Motor neuron (in vitro differentiated cells): ENCODE measurements at places on chromosomes 16 and 17. TPM values are rescaled to one million over a fixed set of nuclear protein-coding genes. Genes with fewer than 3 reads are reported as not detected.

DNA sequence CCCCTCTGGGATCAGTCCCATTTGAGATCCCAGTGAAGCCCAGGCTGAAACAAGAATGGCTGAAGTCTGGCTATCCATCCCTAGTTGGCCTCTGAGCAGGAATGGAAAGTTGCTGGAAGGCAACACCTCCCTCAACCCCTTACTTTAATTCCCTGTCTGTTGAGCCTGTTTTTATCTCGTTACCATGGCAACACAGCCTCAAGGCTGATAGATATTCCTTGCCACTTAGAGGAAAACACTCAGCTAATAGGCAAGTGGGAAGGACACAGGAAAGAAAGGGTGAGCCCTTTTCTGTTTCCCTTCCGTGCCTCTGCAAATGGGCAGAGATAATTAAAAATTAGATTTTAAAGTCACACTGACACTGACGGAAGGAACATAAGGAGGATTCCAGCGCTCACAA, 75.5 kb upstream of the CLEC3A start:
- ATAC-seq = peak; percentile 89

DNA sequence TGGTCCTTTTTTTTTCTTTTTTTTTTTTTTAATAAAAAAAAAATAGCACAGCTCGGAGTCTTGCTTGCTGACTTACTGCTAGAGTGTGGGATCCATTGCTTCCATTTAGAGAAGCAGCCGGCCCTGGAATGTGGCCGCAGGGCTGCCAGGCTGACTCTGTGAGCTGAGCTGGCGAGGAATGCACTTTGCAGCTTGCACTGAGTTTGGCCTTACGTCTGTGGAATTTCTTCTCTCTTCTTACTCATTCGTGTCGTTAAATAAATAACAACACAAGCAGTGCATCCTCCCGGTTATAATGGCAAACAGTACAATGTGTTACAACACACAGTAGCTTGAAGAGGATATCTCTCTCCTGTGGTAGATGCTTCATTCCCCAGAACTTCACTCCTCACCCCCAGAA, 69.2 kb downstream of the PRKCB start:
- ATAC-seq = peak; percentile 98

DNA sequence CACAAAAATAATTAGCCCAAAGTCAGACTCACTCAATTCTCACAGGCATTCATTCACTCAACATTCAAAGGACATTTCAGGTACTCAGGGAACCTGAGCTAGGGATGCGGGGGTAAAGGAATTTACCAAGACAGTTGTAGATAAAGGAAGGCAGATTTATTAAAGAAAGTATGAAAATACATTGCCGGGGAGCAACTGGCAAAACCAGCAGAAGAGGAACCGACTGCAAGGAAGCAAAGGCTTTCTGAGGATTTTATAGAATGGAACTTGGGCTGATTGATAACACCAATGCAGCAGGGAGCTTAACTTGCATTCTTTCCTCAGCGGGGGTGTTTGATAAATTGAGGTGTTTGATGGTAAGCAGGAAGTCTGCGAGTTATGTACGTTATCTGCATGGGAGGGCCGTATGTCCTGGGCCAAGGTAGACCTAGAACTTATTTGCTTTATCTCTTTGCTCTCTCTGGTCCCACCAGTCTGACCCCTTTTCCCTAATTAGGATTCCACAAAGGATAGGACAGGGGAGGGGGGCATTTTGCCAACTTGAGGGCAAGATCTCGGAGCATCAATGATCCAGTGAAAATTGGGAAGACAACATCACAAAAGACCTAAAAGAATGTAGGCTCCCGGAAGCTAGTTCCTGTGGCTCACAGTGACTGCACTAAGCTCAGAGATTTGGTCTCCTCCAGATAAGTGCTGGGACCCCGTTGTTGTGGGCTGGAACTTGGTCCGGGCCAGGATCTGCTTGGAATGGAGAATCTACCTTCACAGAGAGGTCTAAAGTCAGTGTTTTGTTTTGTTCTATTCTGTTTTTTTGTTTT, 5.8 kb upstream of the MT3 start:
- no peak for ATAC-seq

- no peak for ATAC-seq
These were observed 14.4 kb downstream of the HSD17B2 start for GRCh38 chr16:82049484-82049883.

- ATAC-seq = no peak
These were observed 527 bp downstream of the TRAF4 start for GRCh38 chr17:28744104-28744971.

GRCh38 chr17:964876-965275, 14.7 kb downstream of the NXN start:
- no peak for ATAC-seq

DNA sequence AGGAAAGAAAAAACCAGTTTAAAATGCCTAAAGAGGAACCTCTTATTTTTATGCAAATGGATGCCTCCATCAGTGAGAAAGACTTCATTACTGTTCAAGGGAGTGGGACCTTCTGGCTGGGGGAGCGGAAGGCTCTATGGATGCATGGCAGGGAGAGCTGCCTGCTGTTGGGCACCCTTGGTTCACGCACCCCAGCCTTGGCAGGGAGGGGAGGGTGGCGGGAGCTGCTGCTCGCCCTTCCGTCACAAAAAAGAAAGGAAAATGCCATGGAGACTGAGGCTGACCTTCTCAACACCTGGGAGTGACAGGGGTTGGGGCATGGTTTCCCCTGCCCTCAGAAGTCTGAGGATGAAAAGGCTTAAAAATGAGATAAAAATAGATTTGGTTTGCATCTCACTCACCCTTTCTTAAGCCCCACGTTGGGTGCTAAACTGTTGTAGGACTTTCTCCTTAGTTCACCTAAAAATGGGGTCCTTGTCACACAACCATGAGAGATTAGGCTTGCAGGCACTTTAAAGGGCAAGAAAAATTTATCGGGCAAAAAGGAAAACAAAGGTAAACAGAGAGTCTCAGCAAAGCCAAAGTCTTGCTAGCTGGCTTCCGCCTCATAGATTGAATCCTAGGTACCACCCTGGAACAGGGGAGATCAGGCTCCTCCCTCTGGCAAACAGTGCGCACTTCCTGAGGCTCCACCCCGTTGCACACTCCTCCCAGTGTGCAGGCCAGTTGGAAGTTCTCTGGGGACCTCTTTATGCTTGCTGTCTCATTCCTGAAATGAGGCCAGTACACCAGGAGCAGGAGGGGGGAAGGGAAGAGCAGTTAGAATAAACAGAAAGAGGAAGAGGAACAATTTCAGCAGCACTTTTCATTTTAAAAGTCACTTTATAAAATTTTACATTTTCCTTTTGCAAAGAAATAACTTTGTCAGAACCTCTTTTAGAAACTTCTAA, 31.6 kb downstream of the PHKB start:
- peak; percentile 58 for ATAC-seq

DNA sequence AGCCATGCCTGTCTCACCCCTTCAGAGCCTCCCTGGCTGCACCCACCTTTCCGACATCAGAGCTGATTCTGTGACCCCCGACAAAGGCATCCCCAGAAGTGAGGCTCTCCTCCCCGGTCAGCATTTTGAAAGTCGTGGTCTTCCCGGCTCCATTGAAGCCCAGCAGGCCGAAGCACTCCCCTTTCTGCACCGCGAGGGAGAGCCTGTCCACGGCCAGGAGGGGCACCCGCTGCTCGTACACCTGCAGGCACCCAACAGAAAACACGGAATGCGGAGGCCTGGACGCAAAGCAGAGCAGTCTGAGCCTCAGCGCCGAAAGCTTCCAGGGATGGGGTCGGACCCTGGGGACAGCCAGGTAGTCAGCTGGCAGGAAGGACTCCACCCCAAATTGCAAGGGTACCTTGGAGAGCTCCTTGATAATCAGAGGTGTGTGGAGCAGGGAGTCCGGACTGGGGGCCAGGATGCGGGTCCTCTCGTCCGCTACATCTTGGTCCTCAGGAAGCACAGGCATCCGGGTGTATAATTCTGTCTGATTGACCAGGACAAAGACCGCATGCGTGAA, 13.1 kb upstream of the RNPS1 start:
- no peak for ATAC-seq

DNA sequence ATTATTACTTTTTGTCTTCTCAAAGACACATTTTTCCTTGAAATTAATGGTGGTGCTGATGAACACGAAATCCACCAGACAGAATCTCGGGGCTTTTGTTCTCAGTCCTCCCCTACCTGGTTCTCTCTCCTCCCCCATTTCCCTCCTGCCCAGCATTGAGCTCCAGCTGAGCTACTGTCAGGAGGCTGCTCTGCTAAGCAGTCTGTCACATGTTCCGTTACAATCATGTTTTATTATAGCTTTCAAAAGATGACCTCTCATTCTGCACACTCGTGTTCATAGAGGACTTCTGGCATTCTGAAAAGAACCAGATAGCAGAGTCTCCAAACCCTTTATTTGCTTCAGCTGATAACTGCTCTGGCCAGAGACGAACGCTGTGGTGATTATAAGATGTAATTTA, 732.5 kb upstream of the RBFOX1 start:
- no peak for ATAC-seq

DNA sequence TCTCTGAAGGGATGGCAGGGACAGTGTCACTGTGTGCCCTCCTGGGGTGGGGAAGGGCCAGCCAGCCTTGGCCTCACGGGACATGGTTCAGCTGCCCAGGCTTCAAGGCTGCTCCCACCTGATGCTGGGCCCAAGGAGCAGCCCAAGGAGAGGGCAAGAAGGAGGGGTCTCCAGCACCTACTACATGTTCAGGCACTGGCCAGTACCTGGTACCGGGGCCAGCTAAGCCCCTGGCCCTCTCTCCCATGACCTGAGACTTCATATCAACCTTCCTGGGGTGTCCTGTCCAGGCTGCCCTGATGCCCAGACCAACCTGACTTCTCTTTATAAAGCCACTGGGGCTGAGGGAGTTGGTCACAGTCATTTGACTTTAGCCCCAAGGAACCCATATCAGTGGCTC, 1.3 kb downstream of the USH1G start:
- no peak for ATAC-seq

GRCh38 chr17:59762049-59762823, 54.8 kb downstream of the VMP1 start:
- no peak for ATAC-seq

- ATAC-seq = no peak
These were observed 12.0 kb downstream of the C17orf113 start for GRCh38 chr17:42038221-42038973.

DNA sequence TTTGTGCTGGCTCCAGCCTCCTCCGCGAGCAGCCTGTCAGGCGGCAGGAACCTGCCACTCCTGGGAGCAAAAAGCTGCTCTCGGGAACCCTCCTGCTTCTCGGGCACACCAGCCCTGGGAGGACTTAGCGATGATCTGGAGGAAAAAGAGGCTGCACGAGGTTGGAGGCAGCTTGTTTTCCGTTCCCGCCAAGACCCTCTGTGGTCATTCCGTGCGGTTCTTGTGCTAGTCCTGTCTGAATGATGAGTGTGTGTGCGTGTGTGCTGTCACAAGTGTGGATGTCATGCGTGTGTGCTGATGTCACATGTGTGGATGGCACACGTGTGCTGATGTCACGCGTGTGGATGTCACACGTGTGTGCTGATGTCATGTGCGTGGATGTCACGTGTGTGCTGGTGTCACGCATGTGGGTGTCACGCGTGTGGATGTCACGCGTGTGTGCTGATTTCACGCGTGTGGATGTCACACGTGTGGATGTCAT, 150.0 kb downstream of the NPIPB11 start:
- no peak for ATAC-seq

DNA sequence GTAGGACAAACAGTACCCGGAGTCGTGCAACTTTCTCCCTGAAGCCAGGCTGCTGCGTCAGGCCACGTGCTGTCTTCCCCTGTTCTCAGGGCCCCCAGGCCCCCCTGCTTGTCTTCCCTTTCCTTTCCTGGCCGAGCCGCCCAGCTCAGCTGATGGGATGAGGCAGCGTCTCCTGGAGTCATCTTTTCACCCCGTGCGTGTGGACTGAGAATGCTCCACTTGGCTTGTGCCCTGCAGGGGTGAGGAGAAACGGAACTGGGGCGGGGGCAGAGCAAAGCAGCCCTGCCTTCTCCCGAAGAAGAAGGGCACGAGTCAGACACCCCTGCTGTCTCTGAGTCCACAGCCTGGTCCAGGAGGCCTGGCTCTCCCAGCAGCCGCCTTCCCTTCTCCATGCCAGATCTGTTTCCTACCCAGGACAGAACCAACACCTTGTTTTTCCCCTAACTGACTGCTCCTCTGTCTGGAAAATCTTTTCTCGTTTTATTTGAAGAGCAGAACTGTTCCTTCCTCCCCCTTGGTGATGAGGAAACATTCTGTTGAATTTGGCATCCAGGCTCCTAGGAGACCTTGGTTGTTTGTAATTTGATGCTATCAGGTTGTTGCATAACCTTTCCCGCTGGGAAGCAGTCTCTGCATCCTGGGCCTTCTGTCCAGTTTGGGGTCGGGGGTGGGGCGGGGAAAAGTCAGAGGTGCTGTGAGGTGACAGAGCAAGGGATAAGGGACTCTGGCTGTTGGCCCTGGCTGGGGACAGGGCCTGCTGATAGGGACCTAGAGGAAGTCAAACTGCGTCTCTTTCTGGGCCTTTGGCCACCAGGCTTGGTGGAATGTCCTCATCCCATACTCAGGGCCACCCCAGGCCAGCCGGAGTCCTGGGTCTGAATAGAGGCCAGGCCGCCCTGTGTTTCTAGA, 78.8 kb downstream of the WIPI1 start:
- peak; percentile 76 for ATAC-seq

- no peak for ATAC-seq
These were observed 21.6 kb upstream of the ZNF750 start for GRCh38 chr17:82861393-82861775.

GRCh38 chr17:38361694-38362465, 10.2 kb downstream of the SOCS7 start:
- ATAC-seq = no peak

DNA sequence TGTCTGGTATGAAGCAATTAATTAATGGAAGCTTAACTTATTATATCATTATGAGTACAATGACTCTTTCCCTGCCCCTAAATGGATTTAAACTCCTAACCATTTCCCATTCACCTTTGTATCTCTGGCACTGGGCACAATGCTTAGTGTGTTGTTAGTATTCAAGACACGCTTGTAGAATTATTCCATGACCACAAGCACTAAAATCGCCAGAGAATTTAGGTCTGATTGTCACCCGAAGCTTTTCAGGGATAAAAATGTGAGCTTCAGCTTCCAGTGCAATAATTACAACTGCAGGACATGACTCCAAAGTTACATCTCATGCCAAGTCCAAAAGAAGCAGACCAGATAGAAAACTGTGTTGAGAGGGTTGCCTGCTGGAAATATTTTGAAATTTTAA, 101.6 kb downstream of the CDH8 start:
- ATAC-seq = no peak

Gene C16orf74
- total RNA-seq = 0.41 and 0.50 TPM in 2 replicates

Gene RPA1
- 7.9 and 8.7 TPM in 2 replicates for total RNA-seq

Gene C17orf78
- total RNA-seq = 0.59 TPM in 1 of 2 replicates, not detected in the other

Gene TMUB2
- total RNA-seq = 32.4 and 34.5 TPM in 2 replicates

Gene GNAO1
- total RNA-seq = 38.6 and 43.0 TPM in 2 replicates

Gene DOC2A
- 5.7 and 7.6 TPM in 2 replicates for total RNA-seq

Gene CTRB1
- total RNA-seq = 0.31 and 2.4 TPM in 2 replicates
